ENCODE measurements at places on chromosomes 11 and 22.
A peak's percentile ranks its signal among the peaks of the same experiment; 100 is the strongest.

- DNase-seq: no peak
These were observed 35.8 kb upstream of the CHRM4 start for GRCh38 chr11:46427364-46427763.

DNA sequence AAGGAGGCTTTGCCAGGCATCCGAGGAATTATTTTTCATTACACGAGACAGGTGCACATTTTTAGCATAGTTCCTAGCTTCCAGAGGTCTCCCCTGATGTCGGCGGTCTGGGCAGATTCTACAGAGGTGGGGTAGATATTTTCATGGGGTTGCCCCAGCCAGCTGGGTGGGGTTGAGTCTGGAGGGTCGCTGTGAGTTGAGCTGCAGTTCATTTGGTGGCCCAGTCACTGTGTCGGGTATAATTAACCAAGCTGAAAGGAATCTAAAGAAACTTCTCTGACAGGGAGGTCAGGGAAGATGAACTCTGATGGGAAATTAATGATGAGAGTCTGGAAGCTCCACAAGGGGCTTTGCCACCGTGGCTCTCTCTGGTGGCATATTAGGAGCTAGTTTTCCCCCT lies 233.7 kb upstream of the NAV2 start:
- no peak for DNase-seq

DNA sequence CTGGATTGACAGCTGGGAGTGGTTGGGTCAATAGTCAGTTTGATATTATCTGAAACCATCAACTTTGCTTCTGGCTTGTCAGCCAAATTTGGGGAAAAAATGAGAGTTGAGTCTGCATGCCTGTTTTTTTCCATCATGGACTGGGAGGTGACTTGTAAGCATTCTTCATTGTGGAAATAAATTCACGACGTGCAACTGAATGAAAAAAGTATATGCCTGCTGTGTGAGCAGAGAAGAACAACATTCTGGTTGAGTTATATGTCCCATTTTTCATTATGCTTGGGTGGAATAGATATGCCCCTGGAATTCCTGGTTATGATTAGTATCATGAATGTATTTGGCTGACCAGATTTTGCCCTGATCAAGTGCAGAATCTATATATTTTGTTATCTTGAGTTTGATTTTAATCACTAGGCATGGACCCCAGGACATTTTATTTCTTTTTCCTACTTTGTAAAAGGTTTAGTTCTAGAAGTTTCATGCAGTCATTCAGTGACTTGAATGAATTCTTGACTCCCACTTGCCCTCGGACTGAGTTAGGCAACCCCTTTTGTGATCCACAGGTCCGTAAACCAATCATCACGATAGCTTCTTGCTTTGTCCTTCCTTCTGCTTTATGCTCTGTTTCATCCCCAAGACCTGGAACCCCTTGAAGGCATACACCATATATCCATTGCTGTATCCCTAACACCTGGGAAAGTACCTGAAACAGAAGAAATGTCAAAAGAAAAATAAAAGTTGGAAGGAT lies 205.8 kb downstream of the NAV2 start:
- no peak for DNase-seq

DNA sequence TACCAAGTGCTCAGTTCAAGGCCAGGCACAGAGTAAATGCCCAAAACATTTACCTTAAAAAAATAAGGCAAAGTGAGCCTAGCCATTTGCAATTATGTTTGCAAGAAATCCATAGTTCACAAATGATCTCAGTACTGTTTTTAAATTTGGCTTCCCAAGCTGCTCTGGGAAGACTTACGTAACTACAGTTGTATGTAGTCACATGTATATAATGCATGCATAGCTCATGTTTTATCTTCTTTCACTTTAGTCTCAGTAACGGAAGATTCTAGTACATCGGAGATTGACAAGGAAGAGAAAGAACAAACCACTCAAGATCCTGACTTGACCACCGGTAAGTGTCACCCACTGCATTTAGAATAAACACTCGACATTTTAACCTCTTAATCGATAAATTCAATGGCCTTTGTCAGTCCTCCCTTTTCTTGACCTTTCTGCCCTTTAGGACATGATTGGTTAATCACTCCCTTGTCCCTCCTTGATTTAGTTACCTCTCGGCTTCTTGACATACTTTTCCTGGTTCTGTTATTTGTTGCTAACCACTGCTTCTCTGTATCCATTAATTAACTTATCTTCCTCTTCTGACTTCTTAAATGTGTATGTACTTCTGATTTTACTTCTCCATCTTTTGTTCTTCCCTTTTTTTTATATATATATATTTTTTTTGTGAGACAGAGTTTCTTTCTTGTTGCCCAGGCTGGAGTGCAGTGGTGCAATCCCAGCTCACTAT lies 18.0 kb upstream of the JHY start:
- no peak for DNase-seq

- DNase-seq: peak; percentile 80
These were observed 27.8 kb upstream of the GRAMD4 start for GRCh38 chr22:46592390-46592872.

DNA sequence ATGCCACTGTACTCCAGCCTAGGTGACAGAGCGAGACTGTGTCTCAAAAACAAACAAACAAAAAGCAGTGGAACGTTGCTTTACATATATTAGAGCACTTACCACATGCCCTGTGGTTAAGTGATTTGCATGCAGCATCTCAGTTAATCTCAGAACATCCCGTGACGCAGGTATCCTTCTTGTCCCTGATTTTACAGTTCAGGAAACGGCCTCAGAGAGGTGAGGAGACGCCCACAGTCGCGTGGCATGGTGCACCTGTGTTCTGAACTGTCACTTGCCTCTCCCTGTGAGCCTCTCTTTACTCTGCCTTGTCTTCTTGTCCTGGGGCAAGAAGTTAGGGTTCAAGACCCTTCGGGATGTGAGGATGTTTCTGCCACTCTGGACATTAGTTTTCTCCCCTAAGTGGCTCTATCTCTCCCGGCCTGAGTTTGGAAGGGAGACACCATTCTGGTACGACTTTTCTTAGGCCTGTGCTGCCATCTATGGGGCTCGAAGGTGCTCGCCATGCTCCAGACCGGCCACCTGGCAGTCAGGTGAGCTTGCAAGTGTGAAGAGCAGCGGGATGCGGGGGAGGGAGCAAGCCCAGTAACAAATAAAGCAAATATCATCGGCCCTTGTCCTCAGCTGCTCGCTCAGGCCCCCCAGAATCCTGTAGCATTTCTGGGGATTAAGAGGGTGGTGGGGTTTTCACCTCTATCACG lies 25.6 kb downstream of the YWHAH start:
- peak; percentile 47 for DNase-seq

GRCh38 chr22:44086271-44087088 lies 62.4 kb downstream of the PARVB start:
- no peak for DNase-seq

DNA sequence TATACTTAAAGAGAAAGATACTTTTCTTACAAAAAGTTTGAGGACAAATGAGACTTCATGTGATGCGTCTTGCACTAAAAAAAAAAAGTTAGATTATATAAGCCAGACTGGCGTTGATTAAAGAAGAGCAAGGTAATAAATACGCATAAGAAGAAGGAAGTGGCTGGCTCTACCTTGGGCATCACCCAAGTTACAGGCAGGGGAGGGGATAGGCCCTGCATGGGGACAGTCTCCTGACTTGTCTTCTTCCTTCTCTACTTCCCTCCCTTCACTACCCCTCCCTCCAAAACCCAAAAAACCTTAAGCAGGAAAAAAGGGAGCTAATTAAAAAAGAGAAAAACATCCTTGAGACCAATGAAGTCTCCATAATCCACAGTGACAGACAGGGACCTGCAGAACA lies 22.3 kb upstream of the TMA7B start:
- DNase-seq: no peak

- DNase-seq: no peak
These were observed 805 bp downstream of the GANAB start for GRCh38 chr11:62645671-62645945.

DNA sequence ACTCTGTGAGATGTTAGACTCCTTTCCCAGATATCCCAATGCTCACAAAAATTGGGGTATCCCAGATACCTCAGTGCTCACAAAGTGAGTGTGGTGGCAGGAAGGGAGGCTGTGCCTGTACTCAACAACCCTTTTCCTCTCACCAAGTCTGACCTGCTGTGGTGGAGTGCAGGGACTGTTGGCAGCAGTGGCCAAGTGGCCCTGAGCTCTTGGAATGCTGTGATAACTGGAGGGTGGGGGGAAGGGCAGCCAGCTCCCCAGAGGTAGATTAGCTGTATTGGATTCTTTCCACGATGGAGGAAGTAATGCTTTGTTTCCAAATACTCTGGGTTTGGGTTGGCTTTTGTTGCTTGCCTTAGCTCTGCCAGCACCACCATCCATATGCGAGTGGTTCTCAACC lies 46.0 kb upstream of the OR9Q1 start:
- DNase-seq: no peak

DNA sequence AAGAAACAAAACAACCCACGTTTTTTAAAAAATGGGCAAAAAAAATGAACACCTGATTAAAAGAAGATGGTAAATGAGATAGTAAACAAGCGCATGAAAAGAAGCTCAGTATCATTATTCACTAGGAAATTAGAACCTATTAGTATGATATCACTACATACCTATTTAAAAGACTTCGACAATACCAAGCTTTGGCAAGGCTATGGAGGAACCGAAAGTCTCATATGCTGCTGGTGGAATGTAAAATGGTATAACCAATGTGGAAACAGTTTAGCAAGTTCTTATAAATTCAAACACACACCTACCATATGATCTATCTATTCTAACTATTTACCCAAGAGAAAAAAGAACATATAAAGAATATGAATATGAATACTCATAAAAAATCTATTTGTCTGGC lies 143.8 kb downstream of the APOL5 start:
- no peak for DNase-seq

GRCh38 chr11:4699697-4700435 lies 2.2 kb upstream of the OR51E2 start:
- no peak for DNase-seq

GRCh38 chr11:76074148-76075095 lies 131.9 kb downstream of the WNT11 start:
- DNase-seq: no peak

- DNase-seq: no peak
These were observed 10.0 kb downstream of the PRR33 start for GRCh38 chr11:1881442-1882264.

- no peak for DNase-seq
These were observed 15.6 kb downstream of the NPTXR start for GRCh38 chr22:38828191-38828590.

DNA sequence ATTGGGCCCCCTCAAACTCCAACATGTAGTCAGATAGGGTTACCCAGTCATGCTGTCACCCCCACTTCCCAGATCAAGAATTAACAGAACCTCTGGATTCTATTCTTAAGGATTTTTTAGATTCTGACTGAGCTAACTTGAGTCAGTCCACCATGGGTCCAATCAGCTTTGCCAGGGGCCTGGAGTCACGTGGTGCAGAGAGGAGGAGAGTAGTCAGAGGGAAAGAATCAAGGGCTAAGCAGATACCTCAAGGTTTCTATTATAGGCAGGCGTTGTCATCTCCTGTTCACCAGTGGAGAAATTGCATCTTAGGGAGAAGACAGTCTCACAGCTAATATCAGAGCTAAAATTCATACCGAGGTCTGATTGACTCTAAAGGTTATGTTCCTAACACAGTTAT lies 28.2 kb downstream of the FZD4 start:
- no peak for DNase-seq

DNA sequence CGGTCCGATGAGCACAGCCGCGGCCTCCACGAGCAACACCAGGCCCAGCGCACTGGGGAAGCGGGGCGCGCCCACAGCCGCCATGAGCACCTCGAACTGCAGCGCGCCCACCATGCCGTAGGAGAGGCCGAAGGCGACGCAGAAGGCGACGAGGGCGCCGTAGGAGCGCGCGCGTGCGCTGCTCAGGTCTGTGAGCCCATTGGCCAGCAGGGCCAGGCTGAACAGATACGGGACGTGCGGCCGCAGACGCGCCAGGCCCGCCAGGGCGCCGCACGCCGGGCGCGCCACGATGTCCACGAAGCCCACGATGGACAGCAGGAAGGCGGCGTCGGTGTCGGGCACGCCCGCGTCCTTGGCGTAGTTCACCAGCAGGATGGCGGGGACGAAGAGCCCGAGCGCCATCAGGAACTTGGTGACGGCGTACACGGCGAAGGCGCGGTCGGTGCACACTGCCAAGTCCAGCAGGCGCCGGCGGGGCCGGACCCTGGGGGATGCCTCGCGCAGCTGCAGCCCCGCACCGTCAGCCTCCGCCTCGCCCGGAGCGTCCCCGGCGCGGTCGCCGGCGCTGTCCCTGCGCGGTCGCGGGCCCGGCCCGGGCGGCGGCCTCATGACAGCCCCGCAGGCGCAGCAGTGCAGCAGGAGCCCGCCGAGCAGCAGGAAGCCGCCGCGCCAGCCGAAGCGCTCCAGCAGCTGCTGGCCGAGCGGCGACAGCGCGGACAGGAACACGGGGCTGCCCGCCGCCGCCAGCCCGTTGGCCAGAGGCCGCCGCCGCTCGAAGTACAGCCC lies 2.9 kb downstream of the SLC16A8 start:
- no peak for DNase-seq

- DNase-seq: no peak
These were observed 81.6 kb downstream of the TEAD1 start for GRCh38 chr11:12755510-12756453.

DNA sequence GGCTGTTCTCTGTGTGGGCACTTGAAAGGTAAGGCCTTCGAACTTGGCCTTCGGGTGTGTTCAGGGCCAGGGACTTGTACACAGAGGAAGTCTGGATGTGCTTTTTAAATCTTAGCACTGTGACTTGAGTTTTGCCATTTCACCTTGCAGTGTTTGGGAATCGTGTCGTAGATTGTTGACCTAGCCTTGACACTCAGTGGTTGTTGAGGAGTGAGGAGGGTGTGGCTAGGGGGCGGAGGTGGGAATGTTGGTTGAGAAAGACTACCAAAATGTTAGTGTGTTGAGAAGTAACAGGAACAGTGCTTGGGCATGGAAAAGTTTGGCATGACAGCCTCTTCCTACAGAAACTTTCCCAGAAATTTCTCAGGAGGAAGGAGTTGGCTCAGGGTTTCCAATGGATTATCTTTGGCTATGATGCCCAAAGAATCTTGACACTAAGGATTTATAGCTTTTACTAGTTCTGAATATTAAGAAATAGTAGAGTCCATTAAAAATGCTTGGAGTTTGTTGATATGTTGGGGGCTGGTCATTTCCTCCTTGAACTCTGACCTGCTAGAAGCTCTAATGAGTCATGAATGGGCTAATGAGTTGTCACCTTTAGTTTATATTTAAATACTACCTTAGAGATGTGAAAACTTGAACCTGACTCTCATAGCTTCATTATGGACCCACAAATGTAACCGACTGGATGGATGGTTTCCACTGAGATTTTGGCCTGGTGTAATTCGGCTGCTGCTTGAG lies 40.6 kb downstream of the BARX2 start:
- no peak for DNase-seq
